Iris pigment epithelial cell (primary cell): ENCODE measurements at places on chromosomes 5 and 9.

DNA sequence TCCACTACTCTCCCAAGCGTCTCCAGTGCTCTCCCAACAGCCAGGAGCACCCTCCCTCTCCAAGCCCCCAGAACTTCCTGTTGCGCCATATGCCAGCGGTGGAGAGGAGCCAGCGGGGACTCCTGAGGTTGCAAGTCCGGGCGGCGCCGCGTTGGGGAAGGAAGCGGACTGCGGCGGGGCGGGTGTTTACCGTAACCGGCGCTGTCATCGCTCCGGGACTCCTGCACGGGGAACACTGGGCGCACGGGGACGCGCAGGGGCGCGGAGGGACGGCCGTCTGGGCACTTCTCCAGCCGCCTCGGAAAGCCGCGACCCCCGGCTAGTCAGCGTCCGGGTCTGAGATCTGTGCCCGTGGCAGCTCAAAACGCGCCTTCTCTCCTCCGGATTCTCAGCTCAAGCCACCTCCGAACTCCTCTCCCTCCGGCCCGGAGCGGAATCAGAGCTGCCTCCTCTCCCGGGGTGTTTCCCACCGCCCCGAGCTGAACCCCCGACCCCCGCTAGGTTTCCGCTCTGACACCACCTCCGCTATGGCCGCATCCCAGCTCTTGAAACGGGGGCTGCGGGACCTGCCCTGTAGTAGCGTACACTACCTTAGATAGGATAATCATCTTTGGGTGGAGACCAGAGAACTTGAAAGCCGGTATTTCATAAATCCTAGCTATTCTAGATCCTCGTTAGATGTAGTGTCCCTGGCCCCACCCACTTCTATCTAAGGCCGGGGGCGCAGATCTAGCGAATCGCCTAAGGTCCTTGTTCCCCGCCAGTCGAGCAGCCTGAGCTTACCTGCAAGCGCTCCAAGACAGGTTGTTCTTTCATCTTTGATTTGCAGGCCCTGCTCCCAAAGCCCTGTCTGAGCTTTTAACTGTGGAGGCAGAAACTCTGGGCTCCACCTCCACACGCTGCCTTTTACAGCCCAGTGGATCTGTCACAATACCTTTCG is at the start of gene TRPM6:
TRPM6 (minus strand) TSS at position 881 of the 940 bp plus-strand sequence; CDS start at position 816, 65 bp downstream.
- peak; percentile 78 for DNase-seq

GRCh38 chr5:1797855-1798254 is 1.8 kb downstream of the MRPL36 start:
- no peak for DNase-seq

DNA sequence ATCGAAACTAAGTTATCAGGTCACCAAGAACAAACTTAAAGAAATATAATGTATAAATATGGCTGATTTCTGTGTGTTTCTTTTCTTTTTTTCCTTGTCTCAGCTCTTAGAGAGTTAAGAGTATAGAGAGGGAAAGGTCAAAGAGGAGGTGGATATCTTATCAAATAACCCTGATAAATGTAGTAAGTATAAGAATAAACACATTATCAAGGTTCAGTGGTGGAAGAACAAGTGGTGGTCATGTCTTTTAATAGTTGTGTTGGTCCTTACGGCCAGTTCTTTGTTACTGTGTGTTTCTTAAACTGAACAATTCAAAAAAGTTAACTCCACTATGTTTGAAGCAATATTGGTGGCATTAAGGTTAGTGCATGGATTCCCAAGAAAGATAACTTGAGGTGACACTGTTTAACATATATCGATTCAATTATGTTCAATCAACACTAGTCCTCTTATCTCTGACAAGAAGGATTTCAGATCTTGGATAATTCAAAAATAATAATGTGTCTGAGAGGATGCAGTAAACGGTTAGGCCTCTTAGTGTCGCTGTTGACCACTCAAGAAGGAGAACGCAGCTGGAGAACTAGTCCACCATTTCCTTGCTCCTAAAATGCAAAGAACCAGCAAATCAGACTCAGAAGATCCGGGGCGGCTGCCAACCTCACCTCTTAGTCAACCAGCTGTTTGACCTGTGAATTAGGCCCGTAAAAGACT is at the start of gene PCDHGA3:
PCDHGA3 (plus strand) TSS at position 588 of the 711 bp plus-strand sequence. CDS start 205 bp downstream, outside the sequence.
- DNase-seq: peak; percentile 56

DNA sequence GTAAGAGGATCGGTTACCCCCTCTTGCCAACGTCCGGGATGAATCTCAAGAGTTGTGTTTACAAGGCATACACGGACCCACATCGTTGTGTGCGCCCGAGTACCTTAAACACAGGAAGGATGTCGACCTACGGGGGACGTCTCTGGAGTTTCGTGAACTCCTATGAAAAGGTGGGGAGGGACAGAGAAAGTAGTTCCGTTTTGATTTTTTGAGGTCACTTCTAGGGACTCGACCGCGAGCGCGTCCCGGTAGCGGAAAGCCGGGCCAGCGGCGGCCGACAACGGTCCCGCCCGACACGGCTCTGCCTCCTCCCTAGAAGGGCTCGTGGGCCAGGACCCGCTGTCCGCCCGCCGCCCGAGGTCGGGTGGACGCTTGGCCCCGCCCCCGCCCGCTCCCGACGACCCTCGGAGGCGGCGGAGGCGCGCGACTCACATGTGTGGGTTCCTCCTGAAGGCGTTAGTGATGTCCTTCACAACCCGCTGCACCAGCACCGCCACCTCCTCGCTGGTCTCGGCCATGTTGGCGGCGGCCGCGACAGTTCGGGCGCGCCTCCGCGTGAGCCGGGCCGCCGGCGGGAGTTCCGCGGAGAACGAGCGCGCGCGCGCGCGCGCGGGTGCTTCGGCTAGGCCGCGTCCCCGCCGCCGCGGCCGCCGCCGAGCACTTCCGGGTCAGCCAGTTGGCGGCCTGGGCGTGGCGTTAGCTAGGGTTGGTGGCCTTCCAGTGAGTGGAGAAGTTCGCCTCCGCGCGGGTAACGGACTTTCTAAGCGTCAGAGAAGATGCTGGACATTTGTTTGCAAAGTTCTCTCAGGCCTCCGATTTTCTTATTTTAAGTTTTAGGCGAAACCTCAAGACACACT is at the start of gene PTAR1:
PTAR1 (minus strand) TSS at position 591 of the 857 bp plus-strand sequence; CDS start at position 518, 73 bp downstream.
- DNase-seq: peak; percentile 91
